ENCODE measurements at places on chromosomes 5 and 9.

DNA sequence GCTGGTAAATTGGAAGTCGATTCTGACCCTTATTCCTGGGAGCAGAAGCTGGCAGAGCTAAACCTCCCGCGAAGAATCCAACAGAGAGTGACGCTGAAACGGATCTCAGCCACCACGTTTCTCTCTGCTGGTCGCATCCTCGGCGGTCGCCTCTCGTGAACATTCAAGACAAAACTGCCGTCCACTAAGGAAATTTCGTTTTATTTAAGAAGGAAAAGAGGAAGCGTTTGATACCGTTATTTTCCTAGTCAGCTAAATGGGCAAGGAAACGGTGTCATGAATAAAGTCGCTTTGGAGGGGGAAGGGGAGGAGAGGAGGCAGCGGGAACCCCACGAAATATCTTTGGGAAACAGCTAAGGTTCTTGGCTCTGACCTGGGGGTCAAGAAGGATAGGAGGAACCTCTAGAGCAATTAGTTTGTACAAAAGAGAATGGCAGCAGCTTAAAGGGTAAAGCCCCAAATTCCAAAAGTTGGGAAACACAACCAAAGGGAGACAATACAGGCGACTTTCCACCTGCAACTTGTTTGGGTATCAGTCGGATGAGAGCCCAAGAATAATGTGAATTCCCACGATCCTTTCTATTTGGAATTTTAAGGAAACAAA, 1.9 kb downstream of the FOXB2 start:
- no peak for DNase-seq

DNA sequence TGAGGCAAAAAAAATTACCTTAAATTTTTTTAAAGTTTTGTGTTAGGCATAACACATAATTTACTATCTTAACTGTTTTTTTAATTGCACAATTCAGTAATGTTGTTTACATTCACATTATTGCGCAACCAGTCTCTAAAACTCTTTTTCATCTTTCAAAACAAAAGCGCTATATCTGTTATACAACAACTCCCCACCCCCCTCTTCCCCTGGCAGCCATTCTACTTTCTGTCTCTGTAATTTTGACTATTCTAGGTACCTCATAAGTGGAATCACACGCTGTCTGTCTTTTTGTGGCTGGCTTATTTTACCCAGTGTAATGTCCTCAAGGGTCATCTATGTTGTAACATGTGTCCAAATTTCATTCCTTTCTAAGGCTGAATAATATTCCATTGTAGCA, 241.5 kb upstream of the DMRT1 start:
- no peak for DNase-seq

DNA sequence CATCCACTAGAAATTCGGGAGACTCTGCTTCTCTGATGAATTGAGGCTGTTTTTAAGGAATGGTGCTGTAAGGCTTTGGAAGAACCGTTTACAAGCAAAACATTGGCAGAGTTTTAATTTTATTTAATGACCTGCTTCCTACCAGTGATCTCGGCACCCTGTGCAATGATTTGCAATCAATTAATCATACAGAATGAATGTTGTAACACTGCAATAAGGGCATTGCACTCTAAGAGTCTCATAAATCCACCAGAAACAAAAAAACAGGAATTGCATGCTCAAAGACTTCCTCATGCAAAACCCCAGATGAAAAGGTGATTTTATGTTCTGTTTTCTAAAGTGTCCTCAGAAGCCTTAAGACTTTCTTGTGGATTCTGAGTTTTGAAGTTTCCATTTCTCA, 295.7 kb downstream of the ARHGEF28 start:
- DNase-seq, result no peak

DNA sequence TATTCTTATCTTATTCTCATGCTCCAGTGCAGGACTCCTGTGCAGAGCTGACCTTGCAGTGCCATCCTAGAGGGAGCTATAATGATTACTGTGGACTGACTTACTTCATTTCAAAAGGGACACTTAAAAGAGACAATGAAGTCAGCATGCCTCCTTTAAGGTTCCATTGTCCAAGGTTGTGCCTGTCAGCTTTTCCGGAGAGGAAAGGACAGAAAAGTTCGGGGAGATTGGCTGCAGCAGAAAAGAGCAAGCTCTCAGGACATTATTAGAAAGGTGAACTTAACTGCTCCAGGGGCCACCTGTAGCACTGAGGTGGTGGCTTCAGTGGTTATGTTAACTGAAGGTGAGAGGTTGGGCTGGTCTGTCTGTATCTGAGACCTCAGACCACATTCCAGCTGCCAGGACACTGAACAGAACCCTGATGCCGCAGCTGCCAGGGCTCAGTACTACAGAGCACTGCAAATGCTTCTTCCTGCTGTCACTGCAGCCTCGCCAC, 112.9 kb downstream of the ST8SIA4 start:
- no peak for DNase-seq

GRCh38 chr9:4691795-4692194, 12.4 kb downstream of the CDC37L1 start:
- no peak for DNase-seq

Data from T-cell (primary cell).